NCI-H1694 (cell line): ENCODE measurements at places on chromosomes 12 and 14.

GRCh38 chr12:50620109-50620977 lies 115.6 kb downstream of the DIP2B start:
- DNase-seq, result peak; percentile 12

DNA sequence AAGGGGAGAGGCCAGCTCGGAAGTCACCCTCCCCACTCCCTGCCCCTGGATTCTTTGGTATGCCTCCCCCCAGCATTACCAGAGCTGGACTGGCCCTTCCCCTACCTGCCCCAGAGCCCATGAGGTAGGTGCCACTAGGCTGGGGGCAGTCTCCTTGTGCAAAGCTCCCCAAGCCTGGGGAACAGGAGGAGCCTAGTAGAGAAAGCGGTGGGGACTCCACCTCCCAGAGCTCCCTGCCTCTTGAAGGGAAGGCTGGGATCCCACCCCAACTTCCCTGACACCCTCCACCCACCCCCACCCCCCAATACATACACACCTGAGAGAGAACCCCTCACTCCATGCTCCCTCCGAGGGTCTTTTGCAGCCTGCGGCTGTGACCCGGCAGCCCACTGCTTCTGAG lies 30.4 kb downstream of the FIGNL2 start:
- no peak for DNase-seq

- DNase-seq, result no peak
Measured at GRCh38 chr14:69190191-69190590, 1.1 kb upstream of the EXD2 start.

DNA sequence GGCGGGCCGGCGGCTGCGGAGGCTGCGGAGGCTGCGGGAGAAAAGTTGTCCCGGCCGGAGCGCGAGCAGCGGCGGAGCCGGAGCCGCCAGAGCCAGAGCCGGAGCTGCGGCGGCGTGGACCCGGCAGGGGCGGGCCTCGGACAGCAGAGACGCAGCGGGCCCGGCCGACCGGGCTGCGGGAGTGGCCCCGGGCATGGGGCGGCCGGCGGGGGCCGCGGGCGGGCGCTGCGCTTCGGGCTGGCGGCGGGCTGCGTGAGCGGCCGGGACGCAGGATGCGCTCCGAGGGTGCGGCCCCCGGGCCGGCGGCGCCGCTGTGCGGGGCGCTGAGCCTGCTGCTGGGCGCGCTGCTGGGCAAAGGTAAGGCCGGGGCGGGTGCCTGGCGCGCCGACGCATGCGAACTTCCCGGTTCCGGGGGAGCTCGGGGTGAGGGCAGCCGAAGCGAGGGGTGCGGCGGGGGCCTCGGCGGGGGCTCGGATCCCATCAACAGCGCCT lies at the start of gene TMEM132C:
TMEM132C (plus strand) TSS at position 40 of the 492 bp plus-strand sequence; CDS start at position 273, 233 bp downstream.
- DNase-seq, result no peak

DNA sequence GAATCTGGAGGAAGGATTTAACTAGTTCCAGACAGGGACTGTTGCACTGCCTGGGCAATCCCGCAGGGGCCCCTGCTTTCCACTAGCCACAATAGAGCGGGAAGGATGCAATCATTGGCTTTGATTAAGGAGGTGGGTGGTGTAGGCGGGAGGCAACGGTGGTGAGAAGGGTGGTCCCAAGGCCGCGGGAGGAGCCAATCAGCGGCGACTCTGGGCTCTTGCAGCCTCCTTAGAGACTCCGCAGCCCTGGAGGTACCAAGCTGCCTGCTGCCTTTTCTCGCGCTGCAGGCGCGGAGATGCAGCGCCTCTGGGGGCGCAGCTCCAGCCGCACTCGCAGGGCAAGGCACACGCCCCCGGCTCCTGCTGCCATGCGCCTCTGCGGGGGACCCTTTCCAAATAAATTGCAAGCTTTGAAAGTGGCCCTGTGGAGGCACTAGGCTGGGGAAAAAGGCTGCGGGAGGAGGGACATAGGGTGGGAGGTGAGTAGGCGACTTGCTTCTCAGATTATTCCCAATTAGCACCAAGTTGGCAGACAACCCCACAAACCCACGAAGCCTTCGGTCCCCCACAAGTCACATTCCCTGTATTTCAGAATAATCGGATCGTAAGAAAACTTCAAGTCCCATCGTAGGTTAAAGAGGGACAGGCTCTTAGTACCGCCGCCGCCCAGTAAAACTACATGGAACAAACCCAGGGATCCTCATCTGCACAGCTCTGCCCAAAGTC lies 858 bp upstream of the KCNA1 start:
- DNase-seq, result peak; percentile 77

DNA sequence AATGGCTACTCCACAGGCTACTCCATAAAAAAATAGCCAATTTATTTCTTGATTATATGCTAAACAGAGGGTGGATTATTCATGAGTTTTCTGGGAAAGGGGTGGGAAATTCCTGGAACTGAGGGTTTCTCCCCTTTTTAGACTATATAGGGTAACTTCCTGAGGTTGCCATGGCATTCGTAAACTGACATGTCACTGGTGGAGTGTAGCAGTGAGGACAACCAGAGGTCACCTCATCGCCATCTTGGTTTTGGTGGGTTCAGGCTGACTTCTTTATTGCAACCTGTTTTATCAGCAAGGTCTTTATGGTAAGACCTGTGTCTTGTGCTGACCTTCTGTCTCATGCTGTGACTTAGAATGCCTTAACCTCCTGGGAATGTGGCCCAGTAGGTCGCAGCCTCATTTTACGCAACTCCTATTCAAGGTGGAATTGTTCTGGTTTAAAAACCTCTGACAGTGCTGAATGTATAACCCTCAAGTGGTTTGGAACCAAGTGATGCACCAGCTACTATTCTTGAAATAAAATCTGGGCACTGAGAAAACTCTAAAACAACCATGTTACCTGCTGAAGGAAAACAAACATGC lies 27.7 kb downstream of the C12orf56 start:
- no peak for DNase-seq

- DNase-seq, result no peak
Measured at GRCh38 chr14:104388011-104388521, 191.5 kb upstream of the C14orf180 start.

DNA sequence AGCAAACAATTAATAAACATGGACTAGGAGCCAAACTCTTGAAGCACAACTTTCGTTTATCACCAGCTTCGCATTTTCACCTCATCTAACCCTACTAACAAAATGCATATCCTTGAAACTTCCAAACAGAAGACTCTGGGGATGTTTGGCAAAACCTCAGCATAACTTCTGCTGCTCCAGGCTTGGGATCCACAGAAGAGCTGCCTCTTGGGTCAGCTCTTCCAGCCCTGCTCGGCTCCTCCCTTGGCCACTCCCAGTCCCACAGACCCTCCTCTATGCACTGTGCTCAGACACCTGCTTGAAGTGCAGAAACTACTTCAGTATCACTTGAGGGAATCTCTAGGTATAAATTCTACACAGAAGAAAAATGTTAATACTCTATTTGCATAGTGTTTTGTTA lies 110.0 kb upstream of the AMIGO2 start:
- DNase-seq, result no peak

DNA sequence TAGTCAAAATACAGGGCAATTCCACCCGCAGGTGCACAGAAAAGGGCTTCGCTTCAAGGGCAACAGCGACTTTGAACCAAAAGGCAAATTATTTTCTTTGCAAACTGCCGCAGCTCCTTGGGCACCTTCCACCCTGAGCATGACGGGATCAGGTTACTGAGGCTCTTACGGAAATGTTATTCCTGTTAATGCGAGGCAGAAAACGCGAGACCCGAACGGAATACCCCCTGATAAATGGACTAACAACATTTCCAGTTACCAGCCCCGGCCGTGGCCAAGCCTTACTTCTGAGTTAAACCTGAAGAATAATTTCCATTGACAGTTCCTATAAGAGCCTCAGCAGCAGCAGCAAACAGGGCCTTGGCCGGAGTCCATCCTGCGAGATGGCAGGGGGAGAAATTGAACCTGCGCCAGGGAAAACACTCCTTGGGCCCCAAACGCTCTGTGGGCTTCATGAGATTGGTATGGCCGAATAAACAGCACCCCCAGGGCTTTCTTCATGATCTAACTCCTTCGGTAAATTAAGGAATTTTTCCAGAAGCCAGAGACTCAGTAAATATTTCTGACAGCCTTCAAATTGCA lies 70.0 kb upstream of the DICER1 start:
- no peak for DNase-seq

- no peak for DNase-seq
Measured at GRCh38 chr12:105109465-105110212, 2.1 kb downstream of the WASHC4 start.

DNA sequence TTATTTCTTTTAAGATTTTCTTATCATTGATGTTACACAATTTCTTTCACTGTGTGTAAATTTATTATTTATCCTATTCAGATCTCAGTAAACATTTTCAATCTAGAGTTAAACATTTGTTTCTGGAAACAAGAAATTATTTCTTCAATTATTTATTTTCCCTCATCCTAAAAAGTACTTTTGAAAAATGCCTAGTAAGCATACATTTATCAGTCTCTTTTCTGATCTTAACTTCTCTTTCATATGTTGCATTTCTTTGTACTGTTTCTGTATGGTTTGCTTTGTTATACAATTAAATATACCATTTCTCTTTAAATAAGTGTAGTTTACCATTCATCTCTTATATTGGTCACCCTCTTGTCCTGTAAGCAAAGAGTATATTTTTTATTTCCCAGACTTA lies 263.2 kb downstream of the C12orf50 start:
- no peak for DNase-seq

- DNase-seq, result no peak
Measured at GRCh38 chr12:92142251-92142926, 3.3 kb downstream of the BTG1 start.

DNA sequence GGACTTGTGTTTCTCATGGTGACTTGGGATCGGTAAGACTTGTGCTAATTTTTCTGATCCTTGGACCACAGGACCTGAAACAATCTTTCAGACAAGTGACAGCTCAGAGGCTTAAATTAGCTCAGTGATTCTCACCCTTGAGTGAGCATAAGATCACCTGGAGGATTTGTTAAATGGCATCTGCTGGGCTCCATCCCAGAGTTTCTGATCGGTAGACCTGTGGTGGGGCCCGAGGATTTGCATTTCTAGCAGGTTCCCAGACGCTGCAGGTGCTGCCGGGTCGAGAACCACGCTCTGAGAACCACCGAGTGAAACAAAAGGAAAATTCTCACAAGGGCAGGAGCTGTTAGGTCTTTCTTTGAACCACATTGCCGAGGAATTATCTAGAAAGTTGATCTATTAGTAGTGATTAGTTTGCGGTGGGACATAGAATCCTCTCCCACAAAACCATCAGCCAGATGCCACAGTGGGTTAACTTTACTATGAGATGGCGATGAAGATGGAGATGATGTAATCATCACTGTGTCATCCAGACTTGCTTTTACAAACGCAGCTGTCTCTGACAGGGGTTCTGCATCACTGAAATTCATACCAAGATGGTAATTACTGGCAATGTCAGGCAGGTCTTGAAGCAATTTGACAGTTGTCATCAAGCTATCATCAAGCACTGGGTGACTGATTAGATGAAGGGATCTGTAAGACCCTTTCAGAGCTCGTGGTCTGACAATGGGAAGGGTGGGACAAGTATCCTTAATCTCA lies 184.0 kb downstream of the AACS start:
- DNase-seq, result no peak

DNA sequence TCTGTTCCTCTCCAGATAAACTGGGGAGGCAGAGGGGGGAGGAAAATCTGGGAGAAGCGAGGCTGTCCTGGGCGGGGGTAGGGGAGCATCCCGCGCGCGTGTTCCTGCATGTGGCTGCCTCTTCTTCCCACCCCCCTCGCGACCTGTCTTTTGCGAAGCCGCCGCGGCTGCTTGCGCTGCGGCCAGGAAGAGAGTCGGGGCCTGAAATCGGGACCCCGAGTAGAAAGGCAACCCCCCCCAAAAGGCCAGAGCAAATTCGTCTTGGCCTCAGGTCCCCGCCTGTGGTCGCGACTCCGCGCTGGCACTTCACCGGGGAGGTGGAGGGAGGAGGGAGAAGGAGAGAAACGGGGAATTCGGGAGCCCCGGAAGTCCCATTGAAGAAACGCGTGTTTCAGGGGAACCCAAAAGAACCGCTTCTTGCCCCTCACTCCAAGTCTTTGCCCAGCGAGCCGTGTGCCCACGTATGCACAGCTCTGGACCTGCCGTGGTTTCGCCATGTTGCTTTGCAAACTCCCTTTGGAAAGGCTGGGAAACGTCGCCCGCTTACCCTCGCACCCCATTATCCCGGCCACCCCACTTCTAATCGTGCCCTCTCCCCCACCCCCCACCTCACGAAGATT lies 944 bp downstream of the CCND2 start:
- DNase-seq, result no peak

DNA sequence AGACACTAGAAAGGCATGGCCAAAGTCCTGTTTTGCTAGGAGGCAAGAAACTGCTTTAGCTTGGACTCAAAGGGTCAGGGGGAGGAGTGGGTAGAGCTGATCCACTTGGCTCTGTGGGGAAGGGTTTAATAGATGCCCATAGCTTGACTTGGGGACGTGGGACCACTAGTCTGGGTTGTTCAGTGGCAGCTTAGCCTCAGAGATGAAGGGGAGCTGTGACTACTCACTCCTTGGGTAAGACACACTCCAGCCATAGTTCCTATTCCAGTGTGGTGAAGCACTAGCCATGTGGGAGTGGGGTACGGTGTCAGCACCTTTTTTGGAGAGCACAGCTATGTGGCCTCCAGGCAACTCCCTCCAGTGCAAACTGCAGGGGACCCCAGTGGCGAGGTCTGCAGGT lies 257.3 kb downstream of the TMEM121 start:
- DNase-seq, result no peak

DNA sequence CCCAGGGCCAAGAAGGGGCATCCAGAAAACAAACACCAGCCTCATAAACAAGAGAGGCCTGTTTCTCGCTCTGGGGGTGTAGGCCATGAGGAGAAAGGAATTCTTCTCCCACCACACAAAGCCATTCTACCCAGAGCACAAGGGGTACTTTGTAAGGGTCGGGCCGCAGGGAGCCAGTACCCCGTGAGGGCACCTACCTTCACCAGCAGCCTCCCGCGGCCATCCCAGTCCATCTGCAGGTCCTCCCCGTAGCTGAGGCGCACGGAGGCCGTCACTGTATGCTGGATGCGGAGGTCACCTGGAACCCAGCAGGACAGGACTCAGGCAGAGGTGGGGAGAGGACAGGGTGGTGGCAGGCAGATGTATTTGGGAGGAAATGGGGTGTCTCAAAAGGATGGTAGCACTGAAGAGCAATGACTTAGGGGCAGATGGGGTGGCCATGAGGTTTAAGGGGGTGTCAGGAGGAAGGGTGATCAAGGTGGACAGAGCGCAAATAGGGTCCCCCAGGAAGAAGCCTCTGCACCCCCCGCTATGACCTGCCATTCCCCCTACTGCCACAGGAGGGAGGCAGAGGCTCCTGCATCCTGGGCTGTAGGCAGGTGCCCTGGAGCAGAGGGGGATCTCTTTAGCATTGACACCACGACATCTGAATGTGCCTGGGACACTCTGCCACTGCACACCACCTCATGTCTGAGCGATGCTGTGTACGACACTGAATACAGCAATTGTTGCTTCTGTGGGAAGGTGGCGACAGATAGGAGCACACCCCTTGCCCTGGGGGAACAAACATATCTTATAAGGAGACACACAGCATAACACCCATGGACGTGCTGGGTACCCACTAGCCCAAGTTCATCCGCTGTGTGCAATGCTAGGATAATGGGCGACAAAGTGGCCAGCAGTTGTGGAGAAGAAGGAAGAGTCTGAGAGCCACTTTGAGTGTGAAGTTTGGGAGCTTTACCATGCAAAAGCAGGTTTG lies 61.4 kb downstream of the VWF start:
- DNase-seq, result peak; percentile 34

- DNase-seq, result no peak
Measured at GRCh38 chr12:58184212-58184611, 242.8 kb downstream of the ATP23 start.
